IMR-90 (cell line): ENCODE measurements at places on chromosomes 5 and 9. TPM values are rescaled to one million over a fixed set of nuclear protein-coding genes. Genes with fewer than 3 reads are reported as not detected.

TMEM174 gene
- total RNA-seq, result not detected in 2 replicates

LCN9 gene
- not detected in 2 replicates for total RNA-seq

GRCh38 chr9:69812068-69813000 lies 8.3 kb upstream of the CFAP95 start:
- H3K4me3 ChIP-seq, result no peak overlapping the region
- peaks cover 5% of the 10 kb centered on the region; the same call in 1 of the 2 replicates for H3K27me3 ChIP-seq
- H3K36me3 ChIP-seq, result no peaks in the 10 kb centered on the region
- peaks cover 2% of the 10 kb centered on the region; the same call in 1 of the 2 replicates for H3K4me1 ChIP-seq
- H3K27ac ChIP-seq, result no peak overlapping the region

GRCh38 chr5:163478126-163478981 lies 17.9 kb downstream of the HMMR start:
- H3K27ac ChIP-seq, result no peak overlapping the region
- peaks cover 3% of the 10 kb centered on the region; the same call in 1 of the 2 replicates for H3K4me1 ChIP-seq
- DNase-seq, result peak; percentile 28
- H3K4me3 ChIP-seq, result no peak overlapping the region
- no peaks in the 10 kb centered on the region for H3K27me3 ChIP-seq
- H3K36me3 ChIP-seq, result no peaks in the 10 kb centered on the region; the same call in 1 of the 2 replicates

DNA sequence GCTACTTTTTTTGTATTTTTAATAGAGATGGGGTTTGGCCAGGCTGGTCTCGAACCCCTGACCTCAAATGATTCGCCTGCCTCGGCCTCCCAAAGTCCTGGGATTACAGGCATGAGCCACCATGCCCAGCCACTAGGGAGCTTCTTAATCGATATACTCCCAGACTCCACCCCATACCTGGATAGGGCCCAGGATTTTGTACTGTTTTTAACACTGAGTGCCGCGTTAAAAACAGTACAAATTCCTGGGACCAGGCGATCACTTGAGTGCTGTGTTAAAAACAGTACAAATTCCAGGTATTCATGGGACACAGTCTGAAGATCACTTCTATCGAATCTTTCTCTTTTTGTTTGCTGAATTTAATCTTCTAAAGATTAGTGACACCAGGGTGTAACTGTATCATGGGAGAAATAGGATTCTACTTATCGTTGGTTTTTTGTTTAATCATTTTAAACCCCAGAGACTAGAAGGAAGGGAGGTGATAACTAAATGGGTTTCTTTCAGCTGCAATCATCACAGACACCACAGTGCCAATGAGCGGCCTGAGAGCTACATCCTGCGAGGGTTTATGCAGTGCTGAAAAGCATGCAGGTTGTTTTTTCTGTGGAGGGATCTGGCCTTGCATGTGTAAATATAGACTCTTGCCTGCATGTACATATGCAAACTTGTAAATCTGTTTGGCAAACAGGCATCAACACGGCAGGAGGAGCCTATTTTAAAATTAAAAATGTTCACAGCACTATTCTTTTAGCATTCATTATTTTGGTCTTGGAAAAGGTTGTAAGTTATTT lies 303.8 kb upstream of the WWC1 start:
- H3K36me3 ChIP-seq, result no peaks in the 10 kb centered on the region
- H3K4me3 ChIP-seq, result no peak overlapping the region
- H3K27ac ChIP-seq, result no peak overlapping the region
- no peaks in the 10 kb centered on the region for H3K4me1 ChIP-seq
- H3K27me3 ChIP-seq, result peaks cover 2% of the 10 kb centered on the region; the same call in 1 of the 2 replicates

DNA sequence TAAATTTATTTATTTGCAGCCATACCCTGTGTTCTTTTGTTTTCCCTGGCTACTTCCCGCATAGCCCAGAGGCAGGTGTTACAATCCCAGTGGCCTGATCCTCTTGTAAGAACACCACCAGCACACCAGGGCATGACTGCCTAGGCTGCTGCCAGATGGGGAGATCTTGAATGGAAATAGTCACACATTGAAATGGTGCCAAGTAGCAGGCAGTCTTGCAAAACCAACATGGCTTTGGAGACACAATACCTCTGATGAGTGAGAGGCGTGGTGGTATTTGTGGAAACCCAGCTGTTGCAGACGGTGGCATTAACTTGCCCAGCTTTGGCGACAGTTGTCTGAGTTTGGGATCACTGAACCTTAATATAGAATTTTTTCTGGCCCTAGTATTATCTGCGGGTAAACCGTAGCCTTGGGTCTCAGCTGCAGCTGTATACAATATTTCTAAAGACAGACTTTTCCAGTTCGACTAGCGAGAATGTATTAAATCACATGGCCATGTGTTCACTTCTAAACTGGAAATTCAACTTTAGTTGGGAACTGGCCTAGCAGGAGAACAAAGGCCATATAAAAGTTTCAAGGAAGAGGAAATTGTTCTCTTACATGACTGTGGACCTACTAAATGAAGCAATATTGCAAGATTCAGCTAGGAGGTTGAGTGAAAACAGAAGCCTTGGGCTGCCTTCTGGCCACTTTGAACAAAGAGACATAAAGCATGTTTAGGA lies 277.0 kb downstream of the SMARCA2 start:
- no peak overlapping the region for H3K4me3 ChIP-seq
- peaks cover 4% of the 10 kb centered on the region for H3K27me3 ChIP-seq
- H3K36me3 ChIP-seq, result no peaks in the 10 kb centered on the region
- no peaks in the 10 kb centered on the region for H3K4me1 ChIP-seq
